Hematopoietic multipotent progenitor cell treated with erythropoietin and hydrocortisone succinate and interleukin-3 and kit ligand, for 17 days (in vitro differentiated cells): ENCODE measurements at places on chromosomes 13 and 19.

DNA sequence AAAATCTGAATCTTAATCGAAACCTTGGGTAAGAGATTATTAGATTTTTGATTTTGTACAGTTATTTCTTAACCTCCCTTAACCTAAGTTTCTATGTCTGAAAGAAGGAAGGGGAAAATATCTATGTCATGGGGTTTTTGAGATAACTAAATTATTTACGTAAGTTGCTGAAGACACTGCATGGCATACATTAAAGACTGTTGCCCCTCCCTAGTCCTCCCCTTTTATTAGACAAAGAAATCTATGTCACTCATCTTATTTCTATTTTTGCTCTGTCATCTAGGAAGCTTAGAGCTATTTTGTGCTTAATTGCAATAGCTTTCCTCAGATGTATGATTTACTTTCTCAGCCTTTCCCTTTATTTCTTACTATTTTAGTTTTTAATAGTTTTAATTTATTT is 15.0 kb downstream of the COG6 start:
- no peak for DNase-seq

GRCh38 chr19:1417681-1418495 is 10.5 kb downstream of the DAZAP1 start:
- no peak for DNase-seq

GRCh38 chr13:31322702-31323405 is 123.1 kb downstream of the B3GLCT start:
- no peak for DNase-seq

GRCh38 chr19:10431254-10431942 is 11.1 kb downstream of the PDE4A start:
- DNase-seq, result no peak

- no peak for DNase-seq
These were observed 31.6 kb upstream of the TCF3 start for GRCh38 chr19:1683869-1684572.

GRCh38 chr19:16415806-16416205 is 56.0 kb downstream of the EPS15L1 start:
- DNase-seq, result no peak

DNA sequence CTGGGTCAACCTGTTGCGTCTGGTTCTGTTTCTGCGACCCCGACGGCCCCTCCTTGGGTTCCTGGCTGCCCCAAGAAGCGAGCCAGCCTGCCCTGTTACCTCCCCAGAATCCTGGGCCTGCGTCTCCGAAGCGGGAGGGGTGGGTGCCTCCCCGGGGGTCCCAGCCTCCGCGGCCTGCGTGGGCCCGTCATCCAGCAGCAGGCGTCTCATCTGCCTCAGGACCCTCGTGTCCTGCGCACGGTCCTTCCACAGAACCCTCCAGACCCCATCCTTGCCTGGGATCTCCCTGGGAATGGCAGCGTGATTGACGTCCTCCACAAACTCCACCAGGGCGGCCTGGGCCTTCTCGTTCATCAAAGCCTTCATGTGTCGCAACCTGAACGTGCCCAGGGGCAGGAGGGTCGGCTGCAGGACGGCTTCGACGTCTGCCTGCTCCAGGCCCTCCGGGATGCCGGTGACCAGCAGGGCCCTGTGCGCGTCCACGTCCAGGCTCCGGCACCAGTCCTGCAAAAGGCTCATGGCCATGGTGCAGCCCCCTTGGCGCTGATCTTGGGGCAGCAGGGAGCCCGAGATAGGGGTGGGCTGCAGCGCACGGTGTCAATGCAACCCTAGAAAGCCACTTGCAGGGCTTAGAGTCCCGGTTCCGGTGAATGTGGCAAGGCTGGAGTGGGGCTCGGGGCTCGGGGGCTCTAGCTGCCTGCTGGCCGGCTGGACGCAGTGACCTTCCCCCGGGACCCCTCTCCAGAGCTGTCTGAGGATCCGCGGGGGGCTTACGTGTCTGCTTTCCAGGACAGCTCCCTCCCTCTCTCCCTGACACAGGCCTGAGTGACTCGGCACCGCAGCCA is 504 bp downstream of the PNMA8B start:
- DNase-seq, result no peak

DNA sequence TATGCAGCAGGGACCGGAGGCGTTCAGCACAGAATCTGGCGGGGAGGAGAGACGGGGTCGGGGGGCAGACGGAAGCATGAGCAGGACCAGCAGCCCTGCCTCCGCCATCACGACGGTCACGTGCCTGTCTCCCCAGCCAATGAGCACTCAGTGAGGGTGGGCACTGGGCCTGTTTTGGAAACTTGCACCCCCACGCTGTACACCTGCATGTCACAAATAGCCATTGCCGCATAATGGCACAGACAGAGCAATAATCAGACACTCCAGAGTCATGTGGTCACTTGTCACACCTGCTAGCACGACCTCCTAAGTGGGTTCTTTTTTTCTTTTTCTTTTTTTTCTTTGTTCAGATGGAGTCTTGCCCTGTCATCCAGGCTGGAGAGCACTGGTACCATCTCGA is 8.8 kb downstream of the ERCC2 start:
- no peak for DNase-seq

- DNase-seq, result no peak
These were observed 14.8 kb downstream of the BRD4 start for GRCh38 chr19:15317392-15318071.

GRCh38 chr13:42445354-42445753 is 128.6 kb upstream of the TNFSF11 start:
- DNase-seq, result no peak

DNA sequence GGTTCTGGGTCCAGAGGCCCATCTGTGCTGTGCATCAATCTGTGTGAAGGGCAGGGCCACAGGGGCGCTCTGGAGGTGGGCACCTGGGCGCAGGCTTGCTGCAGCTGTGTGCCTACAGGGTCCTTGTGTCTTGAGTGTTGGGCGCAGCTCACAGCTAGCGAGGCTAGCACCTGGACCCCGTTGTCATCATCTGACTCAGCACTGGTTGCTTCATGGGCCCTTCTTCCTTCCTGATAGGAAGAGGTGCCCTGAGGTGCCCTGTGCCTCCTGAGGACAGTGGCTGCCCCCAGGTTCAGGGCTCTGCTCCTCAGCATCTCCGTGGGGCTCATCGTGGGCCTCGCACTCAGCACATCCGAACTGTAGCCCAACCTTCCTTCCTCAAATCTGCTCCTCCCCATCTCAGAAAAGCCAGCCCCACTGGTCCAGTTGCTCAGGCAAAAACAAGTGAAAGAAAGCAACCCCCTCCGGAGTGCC is 54.8 kb downstream of the GATAD2A start:
- no peak for DNase-seq

DNA sequence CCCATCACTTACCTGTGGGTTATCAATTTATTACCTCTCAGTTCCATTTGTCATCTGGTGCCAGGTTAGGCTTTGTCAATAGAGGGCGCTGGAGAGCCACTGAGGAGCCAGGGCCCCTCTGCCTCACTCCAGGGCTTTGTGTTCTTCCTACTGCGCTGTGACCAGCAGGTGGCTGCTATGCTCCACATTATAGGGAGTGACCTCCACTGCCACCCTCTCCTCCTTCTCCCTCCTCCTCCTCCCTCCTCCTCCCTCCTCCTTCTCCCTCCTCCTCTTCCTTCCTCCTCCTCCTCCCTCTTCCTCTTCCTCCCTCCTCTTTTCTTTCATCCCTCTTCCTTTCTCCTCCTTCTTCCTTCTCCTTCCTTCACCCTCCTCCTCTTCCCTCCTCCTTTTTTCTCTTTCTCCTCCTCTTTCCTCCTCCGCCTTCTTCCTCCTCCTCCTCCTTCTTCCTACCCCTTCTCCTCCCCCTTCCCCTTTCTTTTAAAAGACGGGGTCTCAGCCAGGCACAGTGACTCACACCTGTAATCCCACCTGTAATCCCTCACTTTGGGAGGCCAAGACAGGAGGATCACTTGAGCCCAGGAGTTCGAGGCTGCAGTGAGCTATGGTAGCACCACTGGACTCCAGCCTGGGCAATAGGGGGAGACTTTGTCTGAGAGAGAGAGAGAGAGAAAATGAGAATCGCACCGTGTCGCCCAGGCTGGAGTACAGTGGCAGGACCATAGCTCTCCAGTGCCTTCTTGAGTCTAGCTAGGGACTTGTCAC is 10.3 kb upstream of the ZBTB32 start:
- peak; percentile 94 for DNase-seq

- DNase-seq, result no peak
These were observed 52.0 kb downstream of the GNG7 start for GRCh38 chr19:2650515-2650914.

- DNase-seq, result no peak
These were observed 29.8 kb upstream of the KATNAL1 start for GRCh38 chr13:30337061-30337610.

- DNase-seq, result no peak
These were observed 717 bp downstream of the EEF2 start for GRCh38 chr19:3984584-3984907.

DNA sequence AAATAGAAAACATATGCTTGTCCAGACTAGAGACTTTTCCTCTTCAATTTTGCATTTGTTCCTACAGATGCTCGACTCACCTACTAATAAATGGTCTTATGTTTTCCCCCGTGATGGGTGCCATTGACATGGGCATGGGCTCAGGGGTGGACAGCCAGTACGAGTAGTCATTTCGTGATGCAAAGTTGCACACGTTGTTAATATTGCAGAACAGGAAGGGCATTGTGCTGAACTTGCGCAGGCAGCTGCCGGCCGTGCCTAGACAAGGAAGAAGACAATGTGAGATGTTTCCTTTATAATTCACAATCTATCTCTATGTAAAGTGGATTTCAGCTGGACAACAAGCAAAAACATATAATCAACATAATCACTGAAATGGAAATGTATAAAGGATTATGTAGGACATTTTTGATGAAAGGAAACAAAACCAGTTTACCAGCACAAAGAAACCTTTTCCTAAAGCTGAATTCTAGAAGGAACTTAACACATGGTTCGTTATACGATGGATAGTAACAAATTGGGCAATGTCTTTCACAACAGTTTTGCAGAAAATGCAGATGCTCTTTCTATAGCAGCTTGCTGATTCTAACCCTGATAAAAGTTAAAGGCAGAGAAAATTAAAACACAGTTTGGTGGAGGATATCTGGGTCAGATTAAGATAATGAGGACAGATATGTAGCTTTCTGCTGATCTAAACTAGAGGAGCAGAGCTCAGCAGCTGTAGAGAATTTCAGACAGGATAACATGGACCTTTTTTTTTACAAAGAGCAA is 145.7 kb downstream of the COL4A1 start:
- no peak for DNase-seq

- DNase-seq, result peak; percentile 40
These were observed 7.7 kb upstream of the CRTC1 start for GRCh38 chr19:18675779-18676178.

GRCh38 chr19:16496613-16496983 is 404 bp downstream of the C19orf44 start:
- no peak for DNase-seq
